ENCODE measurements at places on chromosomes 4 and X. TPM values are rescaled to one million over a fixed set of nuclear protein-coding genes. Genes with fewer than 3 reads are reported as not detected.

CD38 gene
- total RNA-seq = 44.9 TPM

DNA sequence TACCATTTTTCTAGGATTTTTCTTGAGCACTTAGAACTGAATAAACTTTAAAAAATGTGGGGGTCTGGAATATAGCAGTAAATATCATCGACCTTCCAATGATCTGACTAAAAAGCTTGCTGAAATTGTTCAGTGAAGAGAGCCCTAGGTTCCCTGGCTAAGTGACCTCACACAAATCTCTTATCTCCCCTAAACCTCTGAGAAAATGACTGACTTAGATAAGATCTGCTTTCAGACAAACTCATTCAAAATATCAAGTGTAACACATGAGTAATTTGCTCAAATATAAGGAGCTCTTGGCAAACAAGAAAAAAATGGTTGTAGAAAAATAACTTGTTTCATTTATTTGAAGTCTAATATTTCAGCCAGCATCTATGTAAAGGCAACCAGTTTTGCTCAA lies 441.7 kb upstream of the SLIT2 start:
- no peaks in the 10 kb centered on the region for H3K36me3 ChIP-seq
- no peak overlapping the region for H3K4me3 ChIP-seq
- no peak overlapping the region for H3K27ac ChIP-seq
- no peaks in the 10 kb centered on the region for H3K4me1 ChIP-seq
- no peak for DNase-seq

DNA sequence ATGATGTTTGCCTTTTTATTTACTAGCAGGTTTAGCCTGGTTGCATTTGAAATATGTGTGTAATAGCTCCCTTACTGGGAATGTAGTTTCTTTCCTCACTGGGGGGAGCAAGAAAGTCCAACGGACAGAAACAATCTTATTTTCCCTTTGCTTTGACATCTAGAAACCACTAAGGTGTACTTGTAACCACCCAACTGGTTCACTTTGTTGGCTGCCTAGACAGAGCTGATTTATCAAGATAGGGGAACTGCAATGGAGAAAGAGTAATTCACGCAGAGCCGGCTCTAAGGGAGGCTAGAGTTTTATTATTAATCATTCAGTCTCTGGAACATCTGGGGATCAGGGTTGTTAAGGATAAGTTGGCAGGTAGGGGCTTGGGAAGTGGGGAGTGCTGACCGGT lies 30.3 kb downstream of the XG start:
- H3K4me3 ChIP-seq = no peak overlapping the region
- no peaks in the 10 kb centered on the region for H3K4me1 ChIP-seq
- no peaks in the 10 kb centered on the region for H3K36me3 ChIP-seq
- H3K27me3 ChIP-seq = no peaks in the 10 kb centered on the region

DNA sequence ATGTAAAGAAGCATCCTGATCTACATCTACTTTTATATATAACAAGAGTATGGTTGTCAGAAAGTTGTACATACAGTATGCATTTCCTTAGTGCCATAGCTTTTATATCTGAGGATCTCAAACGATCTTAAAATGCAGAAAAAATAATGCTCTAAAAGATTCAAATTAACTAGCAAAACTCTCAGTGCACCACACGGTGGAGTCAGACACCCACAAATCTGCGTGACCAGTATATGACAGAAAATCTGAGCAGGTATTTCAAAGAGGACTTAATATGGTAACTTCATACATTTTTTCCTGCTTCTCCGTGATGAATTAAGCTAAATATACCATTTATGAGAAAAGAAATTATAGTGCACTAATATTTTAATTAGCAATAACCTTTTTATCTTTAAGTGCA lies 803.0 kb downstream of the DMD start:
- no peaks in the 10 kb centered on the region for H3K36me3 ChIP-seq
- no peak overlapping the region for H3K4me3 ChIP-seq
- no peaks in the 10 kb centered on the region for H3K4me1 ChIP-seq
